ENCODE measurements at places on chromosomes 2 and 18. TPM values are rescaled to one million over a fixed set of nuclear protein-coding genes. Genes with fewer than 3 reads are reported as not detected.

DSG1 gene
- total RNA-seq, result not detected

SCYGR3 gene
- total RNA-seq, result not detected

MAP2 gene
- total RNA-seq, result 13.4 TPM

GCG gene
- not detected for total RNA-seq

ARHGAP15 gene
- not detected for total RNA-seq

ANKRD30BL gene
- not detected for total RNA-seq

RGPD8 gene
- total RNA-seq, result 9.5 TPM

ACMSD gene
- total RNA-seq, result not detected

C2orf66 gene
- 0.12 TPM for total RNA-seq

GRB14 gene
- total RNA-seq, result 0.89 TPM

LAPTM4A gene
- total RNA-seq, result 159 TPM

DHRS9 gene
- total RNA-seq, result not detected

GAL3ST2 gene
- total RNA-seq, result 0.44 TPM

HOXD11 gene
- total RNA-seq, result 3.0 TPM

C2orf80 gene
- total RNA-seq, result not detected

SERPINB4 gene
- not detected for total RNA-seq

CNNM4 gene
- 5.6 TPM for total RNA-seq

BOLL gene
- total RNA-seq, result not detected

COLEC12 gene
- 13.2 TPM for total RNA-seq
